ENCODE measurements at places on chromosomes 12 and 14.
A peak's percentile ranks its signal among the peaks of the same experiment; 100 is the strongest.

GRCh38 chr12:45707241-45707857 is 22.2 kb upstream of the ARID2 start:
- DNase-seq, result no peak

- no peak for DNase-seq
Observed at GRCh38 chr14:75702616-75703261, 41.7 kb downstream of the TTLL5 start.

DNA sequence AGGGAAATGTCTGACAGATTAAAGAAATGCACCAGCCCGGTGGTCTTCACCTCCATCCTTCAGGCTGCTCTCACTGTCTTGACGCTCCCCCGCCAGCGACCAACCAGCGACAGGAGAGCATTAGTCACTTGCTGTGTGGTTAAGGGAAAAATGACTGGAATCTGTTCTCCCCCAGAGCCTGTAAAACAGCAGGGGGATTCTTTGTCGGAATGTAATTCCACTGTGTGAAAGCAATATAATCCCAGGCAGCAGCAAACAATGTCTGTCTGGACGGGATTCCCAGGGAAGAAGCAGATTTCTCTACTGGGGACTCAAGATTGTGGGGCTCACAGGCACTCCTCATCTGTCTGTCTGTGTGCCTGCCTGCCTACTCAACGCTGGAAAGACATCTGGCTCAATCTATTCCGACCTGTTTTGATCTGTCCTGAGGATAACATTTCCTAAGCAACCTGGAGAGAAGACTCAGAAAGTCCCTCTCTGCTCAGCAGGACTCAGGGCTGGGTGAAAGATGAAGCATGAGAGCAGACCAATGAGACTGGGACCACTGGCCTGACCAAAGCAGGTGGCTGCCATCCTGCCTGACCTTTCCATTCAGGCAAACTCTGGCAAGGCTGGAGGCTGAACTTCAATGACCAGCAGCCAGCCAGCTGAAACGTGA is 54.6 kb downstream of the NUAK1 start:
- no peak for DNase-seq

- no peak for DNase-seq
Observed at GRCh38 chr14:24150993-24151392, 3.7 kb downstream of the RNF31 start.

DNA sequence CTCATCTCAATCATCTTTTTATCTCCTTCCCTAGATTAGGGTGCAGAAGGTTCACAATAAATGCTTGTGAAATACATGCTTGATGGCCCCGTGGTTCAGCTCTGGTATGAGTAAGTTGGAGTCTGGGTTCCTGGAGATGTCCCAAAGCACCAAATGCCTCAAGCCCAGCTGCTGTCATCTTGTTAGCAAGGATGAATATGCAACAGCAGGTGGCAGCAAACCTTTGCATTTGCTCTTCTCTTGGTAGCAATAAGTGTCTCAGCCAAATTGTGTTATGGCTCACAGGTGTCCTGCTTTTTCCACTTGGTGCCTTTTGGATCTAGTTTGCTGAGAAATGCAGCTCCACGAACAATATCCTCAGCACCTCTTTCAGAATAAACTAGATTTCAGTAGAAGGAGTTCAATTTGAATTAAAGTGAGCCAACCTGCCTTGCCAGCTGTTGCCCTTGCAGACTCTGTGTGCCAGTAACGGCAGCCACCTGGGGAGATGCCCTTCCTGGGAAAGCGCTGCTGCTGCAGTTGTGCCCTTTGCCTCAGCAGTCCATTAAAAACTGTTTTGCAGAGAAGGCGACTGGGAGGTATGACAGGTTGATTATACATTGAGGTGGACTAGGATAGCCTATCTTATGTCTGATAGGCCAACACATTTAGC is 417.3 kb downstream of the SNAPC1 start:
- peak; percentile 79 for DNase-seq

DNA sequence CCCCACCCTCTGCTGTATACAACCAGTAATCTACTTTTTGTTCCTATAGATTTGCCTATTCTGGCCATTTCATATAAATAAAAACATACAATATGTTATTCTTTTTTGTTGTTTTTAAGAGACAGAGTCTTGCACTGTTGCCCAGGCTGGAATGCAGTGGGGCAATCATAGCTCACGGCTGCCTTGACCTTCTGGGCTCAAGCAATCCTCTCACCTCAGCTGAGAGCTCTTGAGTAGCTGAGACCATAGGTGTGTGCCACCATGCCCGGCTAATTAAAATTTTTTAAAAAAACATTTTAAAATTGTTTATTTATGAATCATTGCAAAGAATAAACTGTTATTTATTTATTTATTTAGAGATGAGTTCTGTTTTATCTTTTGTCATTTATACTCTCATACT is 11.6 kb downstream of the PTGR2 start:
- no peak for DNase-seq

DNA sequence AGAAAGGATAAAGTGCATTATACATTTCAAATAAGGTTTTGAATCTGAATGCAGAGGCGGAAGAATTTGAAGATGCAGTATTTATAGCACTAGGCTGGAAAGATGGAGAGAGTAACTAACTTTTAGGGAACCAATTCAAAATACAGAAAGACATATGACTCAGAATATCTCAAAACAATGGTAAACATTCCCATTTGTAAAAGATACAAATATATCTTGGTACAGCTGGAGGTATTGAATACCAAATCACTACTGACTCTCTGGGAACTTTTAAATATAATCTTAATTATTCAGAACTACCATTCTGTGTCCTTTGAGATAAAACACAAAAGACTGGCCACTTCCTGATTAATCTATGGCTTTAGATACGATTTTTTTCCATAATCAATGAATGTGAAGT is 5.1 kb downstream of the CD69 start:
- DNase-seq, result no peak

DNA sequence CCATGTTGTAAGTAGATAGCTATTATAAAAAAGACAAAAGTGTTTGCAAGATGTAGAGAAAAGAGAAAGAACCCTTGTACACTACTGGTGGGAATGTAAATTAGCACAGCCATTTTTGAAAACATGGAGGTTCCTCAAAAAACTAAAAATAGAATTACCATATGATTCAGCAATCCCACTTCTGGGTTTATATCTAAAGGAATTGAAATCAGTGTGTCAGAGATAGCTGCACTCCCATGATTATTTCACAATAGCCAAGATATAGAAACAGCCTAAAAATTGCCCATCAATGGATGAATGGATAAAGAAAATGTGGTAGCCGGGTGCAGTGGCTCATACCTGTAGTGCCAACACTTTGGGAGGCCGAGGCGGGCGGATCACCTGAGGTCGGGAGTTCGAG is 9.2 kb downstream of the PSMC6 start:
- DNase-seq, result no peak

DNA sequence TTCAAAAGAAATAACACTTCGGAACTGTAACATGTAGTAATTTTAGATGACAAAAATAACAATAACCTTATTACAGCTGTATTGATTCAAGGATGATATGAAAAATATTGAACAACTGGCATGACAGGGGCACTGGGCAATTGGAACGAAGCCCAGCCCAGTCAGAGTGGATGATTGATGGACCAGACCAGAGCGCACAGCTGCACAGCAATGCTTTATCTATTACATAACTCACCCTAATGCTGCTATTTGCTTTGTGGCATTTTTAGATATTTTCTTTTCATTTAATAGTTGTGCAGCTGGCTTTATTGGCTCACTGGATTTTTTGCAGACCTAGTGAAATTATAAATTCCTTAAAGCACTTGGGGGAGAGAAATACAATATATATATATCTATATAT is 26.9 kb upstream of the FERMT2 start:
- DNase-seq, result no peak

- DNase-seq, result peak; percentile 90
Observed at GRCh38 chr12:102960766-102961465, 3.4 kb downstream of the ASCL1 start.

DNA sequence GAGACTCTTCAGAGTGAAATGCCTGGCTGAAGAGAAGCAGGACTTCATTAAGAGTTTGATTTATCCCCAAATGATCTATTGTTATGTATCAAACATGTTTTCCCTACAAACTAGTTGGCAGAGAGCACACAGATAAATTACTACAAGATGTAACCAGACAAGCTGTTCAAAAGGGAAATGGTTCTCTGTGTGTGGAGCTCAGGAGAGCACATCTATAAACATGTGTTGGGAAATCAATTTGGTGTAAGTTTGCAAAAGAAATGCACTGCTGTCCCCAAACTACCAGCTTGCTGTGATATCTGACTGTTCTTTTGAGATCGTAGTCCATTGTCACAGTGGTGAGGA is 159.2 kb downstream of the PAH start:
- DNase-seq, result no peak

GRCh38 chr12:14239350-14239934 is 126.0 kb upstream of the ATF7IP start:
- no peak for DNase-seq

GRCh38 chr12:41100572-41100971 is 87.5 kb upstream of the PDZRN4 start:
- DNase-seq, result no peak

GRCh38 chr14:77037938-77038568 is 9.5 kb upstream of the IRF2BPL start:
- DNase-seq, result peak; percentile 68

DNA sequence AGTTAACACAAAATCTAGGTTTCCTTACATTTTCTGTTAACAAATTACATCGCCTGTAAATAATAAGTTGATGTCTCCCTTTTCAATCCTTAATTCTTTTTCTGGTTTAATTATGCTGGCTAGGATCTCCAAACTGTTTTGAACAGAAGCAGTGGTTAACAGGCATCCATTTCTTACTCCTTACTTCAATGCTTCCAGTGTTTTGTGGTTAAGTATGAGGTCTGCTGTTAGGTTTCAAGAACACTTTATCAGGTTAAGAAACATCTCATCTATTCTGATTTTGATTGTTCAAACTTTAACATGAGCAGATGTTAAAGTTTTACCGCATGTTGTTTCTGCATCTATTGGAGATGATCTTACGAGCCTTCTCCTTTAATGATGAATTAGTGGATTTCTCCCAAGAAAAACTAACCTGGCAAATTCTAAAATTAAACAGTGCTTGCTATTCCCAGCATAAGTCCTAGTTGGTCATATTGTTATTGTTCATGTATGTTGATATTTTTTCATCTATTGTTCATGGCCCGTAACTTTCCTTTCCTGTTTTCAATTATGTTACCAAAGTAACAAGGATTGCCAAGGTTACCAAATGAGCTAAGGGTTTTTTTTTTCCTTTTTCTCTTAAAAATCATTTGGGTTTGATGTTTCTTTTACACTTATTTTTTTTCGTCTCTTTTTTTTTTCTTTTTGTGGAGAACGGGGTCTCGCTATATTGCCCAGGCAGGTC is 33.4 kb downstream of the POLE start:
- DNase-seq, result no peak

- no peak for DNase-seq
Observed at GRCh38 chr12:100145643-100146042, 3.0 kb upstream of the BLTP3B start.

- no peak for DNase-seq
Observed at GRCh38 chr12:57575771-57576612, 15.0 kb upstream of the PIP4K2C start.

DNA sequence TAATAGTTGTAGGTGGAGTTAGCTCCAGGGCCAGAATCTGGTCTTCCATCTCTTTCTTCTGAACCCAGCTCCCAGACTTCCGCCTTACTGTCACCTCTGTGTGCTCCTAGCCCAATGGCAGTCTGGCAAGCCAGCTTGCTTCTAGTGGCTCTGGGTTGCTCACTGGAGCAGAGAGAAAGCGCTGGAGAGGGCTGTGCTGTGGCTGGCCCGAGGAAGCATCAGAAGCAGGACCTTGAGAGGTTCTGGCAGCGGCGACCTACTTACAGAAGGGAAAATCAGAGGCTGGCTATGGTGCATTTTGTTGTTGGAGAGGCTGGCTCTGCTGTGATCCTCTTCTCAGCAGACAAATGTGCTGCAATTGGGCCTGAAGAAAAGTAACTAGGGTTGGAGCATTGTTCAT is 28.6 kb downstream of the KCNA5 start:
- no peak for DNase-seq

GRCh38 chr14:37413504-37414003 is 181.5 kb downstream of the FOXA1 start:
- no peak for DNase-seq

DNA sequence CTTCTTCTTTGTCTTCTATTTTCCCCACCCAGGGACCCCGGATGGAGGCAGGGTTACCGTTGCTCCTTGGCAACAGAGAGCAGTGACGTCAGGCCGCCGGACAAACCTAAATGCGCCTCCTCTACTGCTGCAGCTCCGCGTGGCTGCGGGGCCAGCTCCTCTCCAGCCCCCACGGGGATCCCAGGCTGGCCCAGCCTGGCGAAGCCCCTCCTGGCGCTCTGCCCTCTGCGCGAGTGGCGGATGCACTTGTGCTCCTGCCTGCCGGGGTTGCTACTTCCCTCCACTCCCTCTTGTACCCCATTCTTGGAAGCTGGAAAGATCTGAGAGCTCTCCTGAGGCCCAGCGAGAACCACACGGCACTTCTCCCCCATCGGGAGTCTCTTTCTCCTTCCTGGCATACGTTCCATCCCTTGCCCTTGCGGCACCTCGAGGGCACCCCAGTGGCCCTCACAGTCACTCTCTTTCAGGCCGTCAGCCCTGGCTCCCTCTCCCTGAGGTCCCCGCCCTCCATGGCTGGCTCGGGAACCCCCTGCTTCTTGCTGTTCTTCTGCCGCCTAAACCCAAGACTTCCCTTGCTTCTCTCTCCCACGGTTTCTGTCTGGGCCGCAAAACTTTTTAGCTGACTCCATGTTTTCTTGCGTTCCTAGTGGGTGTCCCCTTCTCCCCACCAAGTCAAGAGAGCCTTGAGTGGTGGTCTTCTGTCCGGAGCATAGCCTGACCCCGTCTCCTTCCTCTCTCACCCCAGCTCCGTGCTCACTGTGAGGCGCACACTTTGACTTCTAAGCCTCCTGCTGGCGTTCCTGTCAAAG is 121.7 kb downstream of the PAPOLA start:
- DNase-seq, result no peak

- DNase-seq, result no peak
Observed at GRCh38 chr12:3184485-3184884, 107.3 kb downstream of the TSPAN9 start.

DNA sequence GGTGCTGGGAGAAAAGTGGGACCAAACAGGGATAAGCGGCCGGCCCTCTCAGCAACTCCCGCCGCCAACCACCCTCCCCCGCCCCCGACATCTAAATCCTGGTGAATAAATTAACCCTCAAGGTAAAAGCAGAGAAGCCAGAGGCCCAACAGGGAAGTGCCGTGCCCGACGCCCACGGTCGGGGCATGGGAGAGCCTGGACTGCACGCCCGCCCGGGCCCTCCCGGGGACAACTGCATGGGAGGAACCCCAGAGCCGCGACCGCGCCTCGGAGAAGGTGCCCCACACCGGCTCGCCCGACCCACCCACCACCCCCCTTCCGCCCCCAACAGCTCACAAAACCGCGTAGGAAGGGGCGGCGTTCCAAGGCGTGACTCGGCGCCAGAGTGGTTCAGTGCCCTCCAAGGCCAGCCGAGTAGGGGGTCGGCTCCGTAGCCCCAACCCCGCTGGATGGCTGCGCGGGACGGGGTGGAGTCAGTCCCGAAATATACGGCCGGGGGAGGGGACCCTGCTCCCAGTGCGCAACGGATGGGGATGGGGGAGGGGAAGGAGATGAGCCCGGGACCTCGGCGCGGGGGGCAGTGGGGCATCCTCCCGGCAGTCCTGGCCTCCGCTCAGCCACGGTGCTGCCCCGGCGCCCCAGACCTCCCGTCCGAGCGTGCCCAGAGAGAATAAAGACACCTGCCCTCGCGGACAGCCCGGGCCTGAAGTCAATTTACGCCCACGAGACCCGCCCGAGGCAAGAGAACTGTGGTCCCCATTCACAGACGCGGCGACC is 732 bp downstream of the SLC25A29 start:
- DNase-seq, result peak; percentile 17
